H7 (cell line): ENCODE measurements at places on chromosomes 1 and 21. TPM values are rescaled to one million over a fixed set of nuclear protein-coding genes. Genes with fewer than 3 reads are reported as not detected.

Gene UBL4B
- not detected in 2 replicates for total RNA-seq

Gene FCRLB
- total RNA-seq = 0.55 and 0.74 TPM in 2 replicates

Gene RORC
- total RNA-seq = 0.18 and 0.42 TPM in 2 replicates

Gene GBP7
- not detected in 2 replicates for total RNA-seq

Gene OLFML2B
- total RNA-seq = 0.45 and 0.92 TPM in 2 replicates

Gene APCS
- not detected in 2 replicates for total RNA-seq

Gene CELSR2
- 7.8 and 11.0 TPM in 2 replicates for total RNA-seq

Gene GPATCH2
- 11.5 and 15.7 TPM in 2 replicates for total RNA-seq

Gene DMRTA2
- 0.10 TPM in 1 of 2 replicates, not detected in the other for total RNA-seq

Gene BCAR3
- 53.2 and 67.4 TPM in 2 replicates for total RNA-seq

Gene ANKRD65
- total RNA-seq = 0.67 TPM in 1 of 2 replicates, not detected in the other

Gene GABRD
- 2.7 and 5.1 TPM in 2 replicates for total RNA-seq

Gene DSCAM
- 0.41 and 0.66 TPM in 2 replicates for total RNA-seq

Gene BNIPL
- 0.48 and 0.96 TPM in 2 replicates for total RNA-seq

Gene SETSIP
- 0.52 TPM in 1 of 2 replicates, not detected in the other for total RNA-seq

Gene RIT1
- 39.1 and 47.1 TPM in 2 replicates for total RNA-seq

Gene MRPL37
- 268 and 275 TPM in 2 replicates for total RNA-seq

Gene LEPR
- 7.0 and 9.8 TPM in 2 replicates for total RNA-seq

Gene KISS1
- not detected in 2 replicates for total RNA-seq

Gene CYP2J2
- 0.26 and 0.52 TPM in 2 replicates for total RNA-seq

Gene SPRR3
- not detected in 2 replicates for total RNA-seq

Gene OR6K2
- total RNA-seq = not detected in 2 replicates

Gene GPR61
- 0.17 TPM in 1 of 2 replicates, not detected in the other for total RNA-seq

Gene HHAT
- 1.0 and 1.4 TPM in 2 replicates for total RNA-seq

Gene HSF2BP
- total RNA-seq = 0.52 and 0.85 TPM in 2 replicates

Gene CD5L
- total RNA-seq = not detected in 2 replicates

Gene FBLIM1
- total RNA-seq = 91.0 and 95.6 TPM in 2 replicates

Gene TMEM200B
- total RNA-seq = 53.7 and 59.5 TPM in 2 replicates

Gene RPE65
- total RNA-seq = not detected in 2 replicates

Gene HUNK
- 3.2 and 6.8 TPM in 2 replicates for total RNA-seq

Gene PDZK1
- 1.3 and 4.1 TPM in 2 replicates for total RNA-seq

Gene CD2
- total RNA-seq = not detected in 2 replicates

Gene ACTA1
- 0.67 and 1.8 TPM in 2 replicates for total RNA-seq

Gene TTC39A
- total RNA-seq = 11.6 and 12.3 TPM in 2 replicates

Gene SLC44A5
- total RNA-seq = 4.5 and 8.0 TPM in 2 replicates

Gene SERPINC1
- total RNA-seq = 1.7 TPM in 1 of 2 replicates, not detected in the other

Gene SMIM1
- 5.0 and 6.5 TPM in 2 replicates for total RNA-seq

Gene RIPPLY3
- total RNA-seq = 0.52 and 0.94 TPM in 2 replicates

Gene NES
- total RNA-seq = 220 and 231 TPM in 2 replicates

Gene SERTAD4
- 8.7 and 12.0 TPM in 2 replicates for total RNA-seq
